ENCODE measurements at places on chromosomes 2 and 18. TPM values are rescaled to one million over a fixed set of nuclear protein-coding genes. Genes with fewer than 3 reads are reported as not detected.

DNA sequence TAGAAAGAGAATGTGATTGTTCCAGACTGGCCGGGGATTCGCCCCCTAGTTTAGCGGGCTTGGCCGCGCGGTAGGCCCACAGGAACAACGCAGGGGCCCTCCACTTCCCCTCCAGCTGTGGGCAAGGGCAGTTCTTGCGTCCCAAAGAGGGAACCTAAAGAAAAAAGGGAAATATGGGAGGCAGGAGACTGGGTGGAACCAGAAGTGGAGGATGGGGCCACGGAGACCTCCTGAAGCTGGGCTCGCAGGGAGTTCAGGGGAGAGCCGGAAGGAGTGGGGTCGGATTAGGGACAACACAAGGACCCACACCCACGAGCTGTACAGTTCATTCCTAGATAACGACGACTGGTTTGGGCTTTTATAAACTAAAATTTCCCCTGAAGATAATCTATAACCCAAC, 18.2 kb downstream of the GNLY start:
- DNase-seq: no peak

- DNase-seq: no peak
Observed at GRCh38 chr2:20520128-20520527, 73.3 kb downstream of the RHOB start.

GRCh38 chr18:77448046-77448445, 198.4 kb downstream of the GALR1 start:
- no peak for DNase-seq

- DNase-seq: no peak
Observed at GRCh38 chr18:2237706-2238105, 333.6 kb downstream of the METTL4 start.

DNA sequence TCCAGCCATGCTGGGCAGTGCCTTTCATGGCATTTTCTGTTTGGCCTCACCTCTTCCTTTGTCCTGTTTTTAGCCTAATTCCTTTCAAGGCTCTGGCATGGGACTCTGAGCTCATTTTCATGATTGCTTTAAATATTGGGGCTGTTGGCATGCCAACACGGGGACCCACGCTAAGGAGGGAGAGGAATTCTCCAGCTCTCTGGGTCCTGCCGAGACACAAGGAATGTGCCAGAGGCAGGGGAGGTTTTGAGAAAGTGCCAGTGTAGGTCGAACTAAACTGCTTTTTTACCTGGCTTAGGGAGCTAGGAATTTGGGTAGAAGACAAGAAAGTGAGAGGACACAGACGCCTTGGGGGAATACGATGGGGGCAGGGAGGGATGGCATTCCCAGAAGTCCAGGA, 42.3 kb downstream of the RPL37A start:
- no peak for DNase-seq

- no peak for DNase-seq
Observed at GRCh38 chr2:113225263-113226259, 51.8 kb downstream of the PSD4 start.

REG3A gene
- total RNA-seq: not detected

STAT4 gene
- 104 TPM for total RNA-seq

SOX11 gene
- not detected for total RNA-seq

Data from activated T-cell treated with anti-CD3 and anti-CD28 coated beads, Interleukin-2, amount 50 U/mL, for 72 hours (primary cell).